NCI-H774 (cell line): ENCODE measurements at places on chromosomes 4 and X.

- DNase-seq = no peak
These were observed 139.5 kb downstream of the PDGFRA start for GRCh38 chr4:54368281-54369265.

DNA sequence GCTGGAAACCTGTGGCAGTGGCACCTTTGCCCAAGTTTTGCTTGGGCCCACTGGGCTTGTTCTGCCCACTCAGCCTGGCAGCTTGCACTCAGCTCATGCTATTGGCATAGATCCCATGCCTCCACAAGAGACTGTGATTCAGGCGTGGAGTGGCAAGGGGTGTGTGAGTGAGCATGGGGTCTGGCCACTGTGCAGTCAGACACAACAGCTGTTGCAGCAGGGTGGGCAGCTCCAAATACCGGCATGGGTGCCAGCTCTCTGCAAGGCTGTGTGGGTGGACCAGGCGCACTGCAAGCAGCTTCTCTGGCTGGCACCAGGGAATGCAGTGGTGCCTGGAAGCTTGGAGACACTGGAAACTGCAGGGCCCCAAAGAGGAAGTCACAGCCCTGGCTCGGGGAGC, 27.4 kb upstream of the DIPK2B start:
- no peak for DNase-seq

- no peak for DNase-seq
These were observed 184.3 kb upstream of the TACR3 start for GRCh38 chr4:103904123-103904522.

GRCh38 chr4:13178621-13179020, 305.5 kb downstream of the RAB28 start:
- DNase-seq = no peak

GRCh38 chr4:36086261-36086786, 158.0 kb downstream of the ARAP2 start:
- DNase-seq = no peak

GRCh38 chrX:810186-810585, 179.6 kb downstream of the SHOX start:
- no peak for DNase-seq

DNA sequence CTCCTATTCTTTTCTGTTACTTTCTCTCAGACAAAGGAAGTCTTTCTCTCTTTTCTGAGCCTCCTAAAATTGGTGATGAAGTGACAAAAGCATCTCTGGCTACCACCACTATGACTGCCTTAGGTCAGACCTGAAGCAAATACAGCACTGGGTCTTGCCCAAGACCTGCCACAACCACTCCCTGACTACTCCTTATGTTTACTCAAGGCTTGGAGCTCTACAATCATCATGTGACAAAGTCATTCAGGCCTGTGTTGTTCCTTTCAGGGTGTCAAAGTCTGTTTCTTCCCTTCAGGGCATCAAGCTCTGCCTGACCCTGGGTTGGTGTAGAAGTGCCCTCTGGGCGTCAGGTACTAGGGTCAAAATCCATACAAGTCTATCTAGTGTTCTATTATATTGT, 419.2 kb upstream of the CT83 start:
- no peak for DNase-seq

GRCh38 chr4:2545321-2546013, 9.0 kb downstream of the FAM193A start:
- no peak for DNase-seq

DNA sequence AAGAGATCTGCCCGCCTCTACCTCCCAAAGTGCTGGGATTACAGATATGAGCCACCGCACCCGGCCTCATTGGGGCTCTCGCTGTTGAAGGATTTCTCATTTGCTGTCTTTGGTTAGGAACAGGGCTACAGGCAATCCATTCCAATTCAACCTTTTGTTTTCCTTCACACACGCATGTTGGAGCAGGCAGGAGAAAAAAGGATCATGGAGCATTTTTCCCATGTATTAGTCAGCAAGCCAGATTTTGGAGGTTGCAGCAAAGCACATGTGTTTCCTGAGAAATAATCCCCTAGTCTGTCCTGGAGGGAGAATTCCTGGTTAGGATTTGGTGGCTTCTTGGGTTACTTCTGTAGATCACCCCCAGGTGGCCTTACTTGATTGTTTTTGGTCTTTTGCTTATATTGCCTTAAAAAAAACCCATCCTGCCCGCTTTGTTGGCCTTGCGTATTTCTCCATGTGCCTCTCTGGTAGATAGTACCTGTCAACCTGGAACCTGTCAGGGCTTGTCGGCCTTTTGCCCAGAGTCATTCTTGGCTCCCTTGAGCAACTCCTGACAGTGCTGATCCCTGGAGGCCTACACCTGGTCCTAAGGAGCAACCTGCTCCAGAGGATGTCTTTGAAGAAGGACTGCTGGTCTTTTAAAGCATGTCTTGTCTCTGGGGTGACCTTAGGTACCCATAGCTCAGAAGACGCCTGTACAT, 82.4 kb upstream of the CLCN4 start:
- no peak for DNase-seq

DNA sequence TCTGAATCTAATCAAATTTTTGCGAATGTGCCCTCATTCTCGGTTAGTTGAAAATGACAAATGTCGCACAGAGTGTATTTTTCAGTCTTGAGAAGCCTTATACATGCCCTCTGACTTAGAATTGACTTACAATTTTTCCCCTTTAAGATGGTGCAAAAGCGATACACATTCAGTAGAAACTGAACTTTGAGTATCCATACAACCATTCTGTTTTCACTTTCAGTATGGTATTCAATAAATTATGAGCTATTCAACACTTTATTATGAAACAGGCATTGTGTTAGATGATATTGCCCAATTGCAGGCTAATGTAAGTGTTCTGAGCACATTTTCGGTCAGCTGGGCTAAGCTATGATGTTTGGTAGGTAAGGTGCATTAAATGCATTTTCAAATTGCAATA, 43.4 kb downstream of the SLC9A7 start:
- DNase-seq = no peak

DNA sequence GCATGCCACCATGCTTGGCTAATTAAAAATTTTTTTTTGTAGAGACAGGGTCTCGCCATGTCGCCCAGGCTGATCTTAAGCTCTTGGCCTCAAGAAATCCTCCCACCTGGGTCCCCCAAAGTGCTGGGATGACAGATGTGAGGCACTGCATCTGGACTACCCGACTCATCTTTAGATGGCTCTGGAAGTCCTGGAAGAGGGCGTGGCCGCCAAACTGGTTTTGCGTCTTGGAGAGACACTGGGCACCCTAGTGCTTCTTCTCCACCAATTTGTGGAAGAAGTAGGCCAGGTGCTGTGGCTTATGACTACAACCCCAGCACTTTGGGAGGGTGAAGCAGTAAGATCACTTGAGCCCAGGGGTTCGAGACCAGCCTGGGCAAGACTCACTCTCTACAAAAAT, 47.6 kb downstream of the HOPX start:
- no peak for DNase-seq

DNA sequence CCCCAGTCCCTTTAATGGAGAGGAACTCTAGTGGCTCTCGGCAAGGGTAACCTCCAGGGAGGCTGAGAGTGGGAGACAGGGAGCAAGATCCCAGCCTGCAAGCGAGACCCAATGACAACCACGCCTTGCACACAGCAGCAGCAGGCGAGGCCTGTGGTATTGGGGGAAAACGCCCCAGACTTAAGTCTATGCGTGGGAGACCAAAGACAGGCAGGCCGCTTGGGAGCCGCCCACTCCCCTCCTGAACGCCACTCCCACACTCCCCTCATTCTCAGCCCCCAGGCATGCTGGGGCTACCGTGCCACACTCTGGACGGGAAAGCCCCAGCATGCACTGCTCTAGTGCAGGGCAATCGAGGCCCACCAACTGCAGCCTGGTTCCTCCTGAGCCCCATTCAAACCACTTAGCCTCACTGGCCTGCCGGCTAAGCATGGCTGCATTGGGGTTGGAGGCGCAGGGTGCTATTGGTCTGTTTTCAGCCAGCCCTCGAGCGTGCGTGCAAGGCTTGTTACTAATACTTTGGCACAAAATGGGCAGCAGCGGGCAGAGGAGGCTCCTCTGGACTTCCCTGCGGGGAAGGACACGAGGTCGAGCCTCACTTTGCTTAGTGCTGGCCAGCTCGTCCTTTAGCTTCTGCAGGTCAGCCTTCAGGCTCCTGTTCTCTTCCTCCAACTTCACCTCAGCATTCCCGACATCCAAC, 14.8 kb downstream of the SLC6A8 start:
- DNase-seq = no peak

DNA sequence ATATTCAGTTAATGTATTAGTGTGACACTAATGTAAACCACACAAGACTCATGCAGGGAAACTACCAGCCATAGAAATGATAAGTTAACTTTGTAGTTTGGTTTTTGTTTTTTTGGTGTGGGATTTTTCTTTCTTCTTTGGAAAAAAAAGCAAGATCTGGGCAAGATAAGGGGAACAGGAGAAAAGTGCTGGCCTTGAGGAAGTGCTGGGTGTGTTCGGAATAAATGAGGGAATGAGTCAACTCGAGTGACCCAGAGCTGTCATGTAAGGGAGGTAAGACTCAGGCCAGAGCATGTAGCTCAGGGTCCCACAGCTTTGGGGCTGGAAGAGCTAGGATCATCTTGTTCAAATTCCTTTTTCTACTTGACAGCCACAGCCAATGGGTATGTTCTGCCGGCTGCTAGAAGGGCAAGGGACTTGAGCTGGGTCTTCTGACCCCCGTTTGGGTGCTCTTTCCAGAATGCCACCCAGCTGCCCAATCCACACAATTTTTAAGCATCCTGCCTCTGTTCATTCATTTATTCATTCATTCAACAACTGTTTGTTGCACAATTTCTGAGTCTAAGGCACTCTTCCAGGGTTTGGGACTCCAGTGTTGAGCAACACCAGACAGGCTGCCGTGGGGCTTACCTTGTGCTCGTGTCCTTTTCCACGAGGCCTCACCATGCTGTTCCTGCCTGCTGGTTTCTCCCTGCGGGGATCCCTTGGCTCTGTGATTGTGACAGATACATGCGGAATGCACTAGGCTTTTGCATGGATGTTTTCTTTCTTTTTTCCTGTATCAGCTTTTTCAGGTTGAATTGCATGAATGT, 54.5 kb downstream of the CLDN34 start:
- DNase-seq = no peak

DNA sequence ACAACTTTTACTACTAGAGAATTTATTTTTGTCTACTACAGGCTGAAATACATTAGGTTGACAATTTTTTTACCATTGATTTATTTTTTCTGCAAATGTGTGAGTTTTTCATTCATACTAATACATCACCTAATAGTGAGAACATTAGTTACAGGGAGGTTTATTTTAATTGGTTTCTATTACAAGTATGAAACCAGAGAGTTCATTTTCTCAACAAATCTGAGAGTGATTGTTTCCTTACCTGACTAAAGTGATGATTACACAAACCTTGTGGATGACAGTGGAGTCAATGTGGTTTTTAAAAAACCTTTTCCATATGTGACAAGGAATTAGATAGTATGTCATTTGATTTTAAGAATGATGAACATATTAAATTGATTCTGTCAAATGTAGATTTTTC, 227.4 kb downstream of the PALLD start:
- DNase-seq = no peak

DNA sequence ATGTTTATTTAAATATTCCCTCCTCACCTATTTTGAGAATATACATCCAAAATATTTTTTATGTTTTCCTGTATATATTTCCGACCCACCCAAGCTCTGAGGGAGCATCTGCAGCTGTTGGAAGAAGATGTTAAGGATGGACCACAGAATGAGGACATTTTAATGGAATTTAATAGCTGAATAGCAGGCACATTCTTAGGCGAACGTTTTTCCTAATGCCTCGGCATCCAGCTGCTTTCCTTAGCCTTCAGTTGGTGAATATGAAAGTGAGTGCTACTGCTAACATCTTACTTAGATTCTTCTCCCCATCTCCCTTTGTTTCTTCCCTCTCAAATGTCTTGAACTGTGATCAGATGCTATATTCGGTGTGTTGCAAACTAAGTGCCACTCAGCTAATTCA, 158.0 kb upstream of the CTSO start:
- DNase-seq = no peak

DNA sequence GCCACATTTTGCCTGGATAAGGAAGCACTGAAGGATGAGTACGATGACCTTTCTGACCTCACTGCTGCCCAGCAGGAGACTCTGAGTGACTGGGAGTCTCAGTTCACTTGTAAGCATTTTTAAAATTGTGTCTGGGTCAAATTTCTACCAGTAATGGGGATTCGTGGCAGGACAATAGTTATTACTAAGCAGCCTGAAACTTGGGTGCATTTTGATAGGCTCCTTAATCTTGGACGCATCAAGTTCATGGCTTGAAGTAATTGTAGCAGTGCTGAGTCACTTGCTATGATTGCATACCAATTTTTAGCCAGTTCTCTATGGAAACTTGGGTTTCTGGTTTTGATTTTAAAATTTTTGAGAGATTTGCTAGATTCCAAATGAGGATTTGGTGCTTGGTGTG, 4.3 kb downstream of the PGRMC1 start:
- no peak for DNase-seq

GRCh38 chr4:37008199-37008598, 236.3 kb upstream of the NWD2 start:
- DNase-seq = peak; percentile 75

- no peak for DNase-seq
These were observed 27.1 kb downstream of the CENPE start for GRCh38 chr4:103171006-103171405.

- DNase-seq = no peak
These were observed 16.1 kb downstream of the IQCM start for GRCh38 chr4:149799546-149799945.

DNA sequence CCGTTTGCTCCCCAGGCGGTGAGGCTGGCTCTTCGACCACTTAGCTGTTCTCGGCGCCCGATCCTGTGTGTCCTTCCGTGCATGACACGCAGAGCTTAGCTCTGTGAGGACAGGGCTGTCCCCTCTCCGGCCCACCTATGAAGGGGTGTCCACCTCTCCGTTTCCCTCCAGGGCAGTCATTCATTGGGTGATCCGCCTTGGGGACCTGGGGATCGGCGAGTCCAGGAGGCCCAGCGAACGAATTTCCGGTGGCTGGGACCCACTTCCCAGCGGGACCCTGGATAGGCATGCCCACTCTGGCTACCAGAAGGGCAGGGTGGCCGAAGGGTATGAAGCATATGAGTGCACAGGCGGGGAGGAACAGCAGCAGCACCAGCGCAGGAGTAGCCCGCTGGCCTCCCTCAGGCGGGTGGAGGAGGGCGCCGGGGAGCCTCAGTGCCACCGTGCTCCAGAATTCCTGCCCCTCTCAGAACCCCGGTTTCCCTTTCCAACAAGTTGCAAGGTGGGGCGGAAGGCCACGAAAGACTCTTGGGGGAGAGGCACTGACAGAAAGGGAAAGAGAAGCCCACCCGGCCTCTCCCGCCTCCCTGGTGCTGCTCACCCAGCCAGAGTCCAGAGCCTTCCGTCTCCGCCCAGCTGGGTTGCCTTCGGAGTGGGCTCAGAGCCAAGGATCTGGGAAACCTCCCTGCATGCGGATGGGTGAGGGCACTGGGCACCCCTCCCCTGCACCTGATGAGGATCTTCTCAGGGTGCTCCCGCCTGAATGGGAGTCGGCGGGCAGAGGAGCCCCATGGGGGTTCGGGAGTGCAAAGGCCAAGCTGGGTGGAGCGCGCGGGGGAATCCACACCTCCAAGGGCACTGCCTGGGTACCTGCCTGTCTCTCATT, 8.6 kb downstream of the HMX1 start:
- DNase-seq = no peak

DNA sequence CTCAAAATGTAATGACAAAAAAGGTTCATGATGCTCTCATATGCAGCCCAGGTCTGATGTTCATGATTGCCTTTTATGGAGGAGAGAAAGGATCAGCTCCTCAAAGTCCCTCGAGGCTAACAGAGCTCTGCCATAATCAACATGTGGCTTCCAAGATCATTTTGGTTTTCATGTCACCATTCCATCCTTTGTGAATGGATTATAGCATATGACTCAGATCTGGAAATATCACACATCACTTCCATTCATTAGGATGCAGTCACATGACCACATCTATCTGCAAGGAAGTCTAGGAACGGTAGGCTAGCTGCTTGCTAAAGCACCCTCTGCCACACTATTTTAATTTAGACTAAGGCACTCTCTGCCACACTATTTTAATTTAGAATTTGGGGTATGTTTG, 77.6 kb downstream of the COX18 start:
- DNase-seq = no peak
